T-cell (primary cell): ENCODE measurements at places on chromosomes 6 and 20.

- DNase-seq: no peak
- peaks cover 25% of the 10 kb centered on the region for H3K27me3 ChIP-seq
- peaks cover 41% of the 10 kb centered on the region for H3K36me3 ChIP-seq
Measured at GRCh38 chr6:33195304-33196165, 3.3 kb upstream of the COL11A2 start.

DNA sequence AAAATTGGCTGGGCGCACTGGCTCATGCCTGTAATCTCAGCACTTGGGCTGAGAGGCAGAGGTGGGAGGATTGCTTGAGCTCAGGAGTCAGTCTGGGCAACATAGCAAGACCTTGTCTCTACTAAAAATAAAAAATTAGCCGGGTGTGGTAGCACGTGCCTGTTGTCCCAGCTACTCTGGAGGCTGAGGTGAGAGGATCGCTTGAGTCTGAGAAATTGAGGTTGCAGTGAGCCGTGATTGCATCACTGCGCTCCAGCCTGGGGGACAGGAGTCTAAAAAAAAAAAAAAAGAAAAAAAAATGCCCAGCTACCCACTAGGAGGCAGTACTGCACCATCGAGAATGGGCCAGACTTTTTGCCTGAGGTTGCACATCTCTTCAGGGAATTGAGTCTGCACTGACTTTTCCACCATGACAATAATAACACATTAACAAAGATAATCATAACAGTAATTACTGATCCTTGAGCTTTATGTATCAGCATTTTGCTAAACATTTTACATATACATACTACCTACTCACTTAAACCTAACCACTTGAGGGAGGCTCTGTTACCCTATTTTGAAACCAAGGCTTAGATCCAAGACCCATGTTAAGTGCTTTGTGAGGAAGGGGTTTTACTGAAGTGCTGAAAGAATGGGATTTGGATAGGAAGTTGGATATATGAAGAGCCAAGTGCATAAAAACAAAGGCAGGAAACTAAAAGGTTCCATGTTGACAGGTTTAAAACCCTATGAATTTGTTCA is 21.0 kb downstream of the SRSF3 start:
- peak overlapping the region; percentile 41 for H3K27ac ChIP-seq
- no peaks in the 10 kb centered on the region for H3K27me3 ChIP-seq
- DNase-seq: peak; percentile 56
- peaks cover 4% of the 10 kb centered on the region for H3K36me3 ChIP-seq

DNA sequence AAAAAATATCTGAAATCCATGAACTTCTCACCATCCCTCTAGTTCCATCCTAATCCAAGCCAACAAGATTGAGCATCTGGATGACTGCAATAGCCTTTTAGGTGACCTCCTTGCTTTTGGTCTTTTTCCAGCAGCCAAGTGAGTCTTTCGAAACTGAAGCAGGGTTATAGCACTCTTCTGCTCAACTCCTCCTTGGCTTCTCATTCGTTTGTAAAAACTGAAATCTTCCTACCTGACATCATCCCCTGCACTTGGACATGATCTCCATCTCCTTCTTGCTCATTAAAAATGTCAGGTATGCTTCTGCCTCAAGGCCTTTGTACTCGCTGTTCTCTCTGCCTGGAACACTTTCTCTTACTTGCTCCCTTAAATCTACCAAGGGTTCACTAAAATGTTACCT is 46.0 kb downstream of the STX7 start:
- no peaks in the 10 kb centered on the region for H3K4me1 ChIP-seq
- no peak overlapping the region for H3K27ac ChIP-seq
- no peak overlapping the region for H3K4me3 ChIP-seq

- H3K27ac ChIP-seq: peak overlapping the region; percentile 85
- peaks cover 2% of the 10 kb centered on the region for H3K4me1 ChIP-seq
Measured at GRCh38 chr6:16420715-16421461, 182.5 kb downstream of the GMPR start.

- H3K27ac ChIP-seq: peak overlapping the region; percentile 80
- no peaks in the 10 kb centered on the region for H3K27me3 ChIP-seq
- H3K36me3 ChIP-seq: peaks cover 2% of the 10 kb centered on the region
- H3K4me1 ChIP-seq: peaks cover 94% of the 10 kb centered on the region
Measured at GRCh38 chr20:48769069-48769983, 58.5 kb downstream of the PREX1 start.

DNA sequence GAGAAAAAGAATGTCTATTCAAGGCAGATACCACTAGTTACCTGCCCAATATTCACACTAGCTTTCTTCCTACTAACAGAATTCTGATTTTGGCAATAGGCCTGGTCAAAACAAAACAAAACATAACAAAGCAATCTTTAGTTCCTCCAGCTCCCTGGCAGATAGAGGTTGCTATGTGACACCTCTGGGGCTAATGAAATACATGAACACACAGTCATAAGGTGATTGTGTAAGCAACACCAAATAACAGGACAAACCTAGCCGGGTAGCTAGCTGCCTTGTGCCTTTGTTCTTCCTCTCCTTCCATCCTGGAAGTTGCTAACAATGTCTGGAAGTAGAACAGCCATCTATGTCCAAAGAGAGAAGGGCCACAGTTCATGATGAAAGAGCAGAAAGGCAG is 6.0 kb upstream of the HMGN3 start:
- no peak overlapping the region for H3K27ac ChIP-seq
- no peaks in the 10 kb centered on the region for H3K4me1 ChIP-seq
- H3K36me3 ChIP-seq: no peaks in the 10 kb centered on the region
- no peaks in the 10 kb centered on the region for H3K27me3 ChIP-seq
- DNase-seq: no peak

- no peaks in the 10 kb centered on the region for H3K4me1 ChIP-seq
- no peaks in the 10 kb centered on the region for H3K27me3 ChIP-seq
- no peak for DNase-seq
Measured at GRCh38 chr6:102525336-102525735, 1131.8 kb downstream of the GRIK2 start.

- no peaks in the 10 kb centered on the region for H3K36me3 ChIP-seq
- DNase-seq: no peak
- peaks cover 27% of the 10 kb centered on the region for H3K27me3 ChIP-seq
- no peak overlapping the region for H3K4me3 ChIP-seq
Measured at GRCh38 chr20:61668771-61669503, 396.7 kb downstream of the TAF4 start.

DNA sequence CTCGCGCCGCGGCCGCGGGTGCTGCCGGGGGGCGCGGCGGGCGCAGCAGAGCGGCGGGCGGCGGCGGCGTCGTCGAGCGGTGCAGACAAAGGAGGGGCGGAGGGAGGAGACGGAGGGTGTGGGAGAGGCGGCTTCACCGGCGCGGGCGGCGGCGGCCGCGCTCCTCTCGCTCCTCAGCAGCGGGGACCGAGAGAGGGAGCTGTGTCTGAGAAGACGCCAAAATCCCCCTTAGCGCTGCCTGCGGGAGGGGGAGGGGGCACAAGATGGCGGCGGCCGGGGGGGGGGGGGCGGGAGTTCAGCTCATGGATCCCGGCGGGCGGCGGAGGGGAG is 296 bp downstream of the ADNP start:
- H3K36me3 ChIP-seq: peaks cover 21% of the 10 kb centered on the region
- H3K4me1 ChIP-seq: peaks cover 25% of the 10 kb centered on the region
- peak; percentile 76 for DNase-seq
- no peaks in the 10 kb centered on the region for H3K27me3 ChIP-seq
- peak overlapping the region; percentile 91 for H3K4me3 ChIP-seq

DNA sequence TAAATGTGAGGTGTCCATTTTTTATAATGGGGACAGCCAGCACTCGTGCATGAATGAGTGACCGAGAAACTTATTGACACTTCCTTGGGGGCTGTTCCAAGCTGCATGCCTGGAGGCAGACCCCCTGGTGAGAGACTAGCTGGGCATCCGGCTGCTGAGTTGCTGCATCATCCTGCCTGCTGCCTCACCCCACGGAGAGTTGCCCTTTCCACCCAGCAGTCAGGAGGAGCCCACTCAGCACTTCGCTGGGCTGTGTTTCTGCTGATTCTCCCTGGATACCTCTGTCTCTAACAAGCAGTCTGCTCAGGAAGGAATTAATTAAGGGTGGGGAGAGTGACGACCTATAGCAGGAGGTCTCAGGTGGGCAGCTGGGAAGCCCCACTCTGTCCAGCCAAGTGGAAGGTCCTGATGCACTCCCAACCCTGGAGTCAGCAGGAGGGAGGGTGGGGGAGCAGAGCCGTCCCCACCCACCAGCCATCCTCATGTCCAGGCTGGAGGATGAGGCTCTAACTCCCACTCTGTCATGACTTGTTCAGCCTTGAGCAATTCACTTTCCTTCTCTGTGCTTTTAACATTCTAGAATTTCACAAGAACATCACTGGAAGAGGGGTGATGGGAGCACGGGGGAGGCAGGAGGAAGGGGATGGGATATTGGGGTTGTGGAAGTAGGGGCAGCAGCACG is 177.3 kb downstream of the LRFN2 start:
- peaks cover 6% of the 10 kb centered on the region for H3K4me1 ChIP-seq
- no peaks in the 10 kb centered on the region for H3K27me3 ChIP-seq
- no peaks in the 10 kb centered on the region for H3K36me3 ChIP-seq
- H3K27ac ChIP-seq: peak overlapping the region; percentile 5

DNA sequence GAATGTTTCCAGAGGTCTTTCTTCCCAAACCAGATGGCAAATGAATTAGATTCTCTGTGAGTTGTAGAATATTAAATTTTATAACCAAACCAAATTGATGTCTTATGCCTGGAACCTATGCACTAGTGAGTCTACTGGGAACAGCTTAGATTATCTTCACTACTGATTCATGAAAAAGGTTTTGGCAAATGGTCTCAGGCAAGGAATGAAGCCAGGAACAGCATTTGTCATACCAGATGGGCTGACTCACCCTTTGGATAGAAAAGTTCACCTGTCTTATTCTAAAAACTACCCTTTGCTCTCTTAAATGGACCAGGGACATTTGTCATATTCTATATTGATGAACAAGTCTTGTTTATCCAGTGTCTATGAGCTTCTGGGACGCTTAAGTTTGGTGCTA is 135.4 kb upstream of the ECI2 start:
- H3K27me3 ChIP-seq: no peaks in the 10 kb centered on the region
- no peaks in the 10 kb centered on the region for H3K36me3 ChIP-seq
- no peaks in the 10 kb centered on the region for H3K4me1 ChIP-seq

GRCh38 chr6:125246566-125246965 is 55.2 kb downstream of the HDDC2 start:
- no peaks in the 10 kb centered on the region for H3K4me1 ChIP-seq
- no peak for DNase-seq
- H3K27me3 ChIP-seq: peaks cover 14% of the 10 kb centered on the region
- no peak overlapping the region for H3K27ac ChIP-seq
- H3K36me3 ChIP-seq: no peaks in the 10 kb centered on the region

DNA sequence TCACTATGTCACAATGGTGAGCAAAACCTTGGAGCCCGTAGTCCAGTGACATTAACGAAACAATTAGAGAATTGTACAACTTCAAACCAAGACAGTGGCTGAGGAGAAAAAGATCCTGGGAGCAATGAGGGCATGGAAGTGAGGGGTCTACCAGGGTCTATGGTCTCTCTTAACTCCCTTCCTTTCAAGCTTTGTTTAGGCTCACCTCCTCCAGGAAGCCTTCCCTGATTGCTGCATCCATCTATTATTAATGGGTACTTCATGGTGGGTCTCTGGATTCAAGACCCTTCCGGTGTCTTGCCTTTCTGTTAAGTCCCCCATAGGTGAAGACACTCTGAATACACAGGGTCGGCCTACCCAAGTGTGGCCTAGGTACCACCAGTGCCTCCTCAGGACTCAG is 38.1 kb upstream of the MLN start:
- no peak for DNase-seq
- H3K4me1 ChIP-seq: no peaks in the 10 kb centered on the region
- H3K36me3 ChIP-seq: no peaks in the 10 kb centered on the region
- H3K4me3 ChIP-seq: no peak overlapping the region

- no peaks in the 10 kb centered on the region for H3K27me3 ChIP-seq
- H3K4me1 ChIP-seq: peaks cover 10% of the 10 kb centered on the region
- H3K27ac ChIP-seq: no peak overlapping the region
- peaks cover 37% of the 10 kb centered on the region for H3K36me3 ChIP-seq
Measured at GRCh38 chr20:41178904-41179432, 41.6 kb downstream of the PLCG1 start.

- DNase-seq: no peak
- H3K27ac ChIP-seq: no peak overlapping the region
- H3K4me3 ChIP-seq: no peak overlapping the region
- peaks cover 12% of the 10 kb centered on the region for H3K4me1 ChIP-seq
Measured at GRCh38 chr6:36094238-36094637, 36.1 kb upstream of the MAPK13 start.

- no peak overlapping the region for H3K27ac ChIP-seq
- DNase-seq: no peak
- H3K36me3 ChIP-seq: no peaks in the 10 kb centered on the region
- no peaks in the 10 kb centered on the region for H3K27me3 ChIP-seq
Measured at GRCh38 chr6:21138336-21139069, 455.0 kb upstream of the SOX4 start.

- no peaks in the 10 kb centered on the region for H3K4me1 ChIP-seq
- H3K36me3 ChIP-seq: no peaks in the 10 kb centered on the region
- no peak overlapping the region for H3K27ac ChIP-seq
- no peak for DNase-seq
- no peak overlapping the region for H3K4me3 ChIP-seq
Measured at GRCh38 chr6:86706449-86706848, 230.9 kb upstream of the HTR1E start.

- no peak overlapping the region for H3K27ac ChIP-seq
- no peak for DNase-seq
- no peaks in the 10 kb centered on the region for H3K36me3 ChIP-seq
Measured at GRCh38 chr6:136524339-136524935, 25.8 kb downstream of the MAP7 start.

GRCh38 chr6:163998496-163998895 is 584.0 kb downstream of the QKI start:
- peaks cover 3% of the 10 kb centered on the region for H3K27me3 ChIP-seq
- H3K4me3 ChIP-seq: no peak overlapping the region
- no peak overlapping the region for H3K27ac ChIP-seq
- no peaks in the 10 kb centered on the region for H3K36me3 ChIP-seq
- no peak for DNase-seq

GRCh38 chr20:59585714-59586409 is 18.5 kb upstream of the PHACTR3 start:
- no peak for DNase-seq
- H3K36me3 ChIP-seq: no peaks in the 10 kb centered on the region
- H3K4me3 ChIP-seq: no peak overlapping the region
- no peaks in the 10 kb centered on the region for H3K4me1 ChIP-seq

GRCh38 chr6:167954151-167954550 is 43.3 kb upstream of the KIF25 start:
- DNase-seq: no peak
- H3K4me3 ChIP-seq: no peak overlapping the region
- H3K27ac ChIP-seq: no peak overlapping the region
- no peaks in the 10 kb centered on the region for H3K27me3 ChIP-seq
- no peaks in the 10 kb centered on the region for H3K36me3 ChIP-seq
- no peaks in the 10 kb centered on the region for H3K4me1 ChIP-seq
